ENCODE measurements at places on chromosomes 2 and 18.

DNA sequence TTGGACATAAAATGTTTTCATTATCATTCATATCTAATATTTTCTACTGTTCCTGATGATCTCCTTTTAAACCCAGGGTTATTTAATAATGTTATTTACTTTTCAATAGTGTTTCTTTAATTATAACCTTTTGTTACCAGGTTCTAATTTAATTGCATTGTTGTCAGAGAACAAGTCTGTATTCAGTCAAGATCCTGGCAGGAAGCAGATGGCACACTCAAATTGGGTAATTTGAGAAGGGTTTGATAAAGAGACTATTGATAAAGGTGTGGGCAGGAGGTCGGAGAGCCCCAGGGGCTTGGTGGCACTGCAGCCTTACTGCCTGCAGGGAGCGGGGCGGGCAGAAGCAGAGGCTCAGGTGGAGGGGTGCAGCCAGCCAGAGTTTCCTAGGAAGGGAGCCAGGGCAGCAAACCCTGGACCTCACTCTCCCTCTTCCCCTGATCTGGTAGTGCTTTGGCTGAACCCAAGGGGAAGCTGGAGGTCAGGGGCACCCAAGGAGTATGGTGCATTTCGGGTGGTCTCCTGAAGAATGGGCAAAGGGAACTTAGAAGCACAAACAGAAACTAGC is 2.3 kb upstream of the KIF1A start:
- DNase-seq: no peak

DNA sequence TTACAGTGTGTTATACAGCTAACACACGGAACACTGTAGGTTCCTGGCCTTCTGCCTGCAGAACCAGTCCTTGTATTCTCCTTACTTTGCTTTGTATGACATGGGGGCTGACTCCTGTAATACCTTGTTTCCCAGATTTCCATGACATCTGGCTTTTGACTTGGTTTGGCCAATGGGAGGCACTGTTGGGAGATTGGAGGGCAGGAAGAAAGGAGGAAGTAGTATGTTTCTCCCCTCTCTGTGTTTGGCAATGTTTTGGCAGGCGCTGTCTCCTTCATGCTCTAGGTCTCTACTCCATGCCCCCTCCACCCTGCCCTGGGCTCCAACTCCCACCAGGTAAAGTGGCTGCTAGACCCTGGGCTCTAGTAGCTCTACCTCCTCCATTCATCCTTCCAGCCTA is 331.1 kb upstream of the SLC14A2 start:
- no peak for DNase-seq

DNA sequence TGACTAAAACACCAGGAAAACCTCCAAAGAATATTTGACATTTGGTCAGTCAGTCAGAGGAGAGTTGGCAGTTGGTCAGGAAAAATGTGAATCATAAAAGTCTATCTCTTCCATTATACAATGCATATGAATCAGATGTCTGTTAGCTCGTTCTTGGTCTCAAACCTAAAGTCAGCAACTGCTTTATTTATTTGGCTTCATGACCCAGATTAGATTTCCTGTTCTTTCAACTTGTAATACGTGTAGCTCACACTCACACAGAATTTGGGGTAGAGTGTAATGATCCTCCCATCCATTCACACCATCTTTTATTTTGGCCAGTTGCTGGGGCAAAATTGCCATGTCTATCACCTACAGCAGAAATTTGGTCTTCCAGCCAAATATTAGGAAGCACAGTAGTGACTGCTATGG is 81.9 kb upstream of the COL5A2 start:
- no peak for DNase-seq

DNA sequence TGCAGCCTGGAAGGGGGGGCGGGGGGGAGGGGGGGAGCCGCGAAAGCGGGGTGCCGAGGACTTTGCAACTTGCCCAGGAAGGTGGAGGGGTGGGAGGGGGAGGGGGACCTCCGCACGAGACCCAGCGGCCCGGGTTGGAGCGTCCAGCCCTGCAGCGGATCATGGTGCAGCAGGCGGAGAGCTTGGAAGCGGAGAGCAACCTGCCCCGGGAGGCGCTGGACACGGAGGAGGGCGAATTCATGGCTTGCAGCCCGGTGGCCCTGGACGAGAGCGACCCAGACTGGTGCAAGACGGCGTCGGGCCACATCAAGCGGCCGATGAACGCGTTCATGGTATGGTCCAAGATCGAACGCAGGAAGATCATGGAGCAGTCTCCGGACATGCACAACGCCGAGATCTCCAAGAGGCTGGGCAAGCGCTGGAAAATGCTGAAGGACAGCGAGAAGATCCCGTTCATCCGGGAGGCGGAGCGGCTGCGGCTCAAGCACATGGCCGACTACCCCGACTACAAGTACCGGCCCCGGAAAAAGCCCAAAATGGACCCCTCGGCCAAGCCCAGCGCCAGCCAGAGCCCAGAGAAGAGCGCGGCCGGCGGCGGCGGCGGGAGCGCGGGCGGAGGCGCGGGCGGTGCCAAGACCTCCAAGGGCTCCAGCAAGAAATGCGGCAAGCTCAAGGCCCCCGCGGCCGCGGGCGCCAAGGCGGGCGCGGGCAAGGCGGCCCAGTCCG is 540 bp downstream of the SOX11 start:
- no peak for DNase-seq

Data from activated CD4-positive, alpha-beta T cell treated with anti-CD3 and anti-CD28 coated beads for 48 hours (primary cell).